ENCODE measurements at places on chromosomes 3 and 15.

GRCh38 chr3:60309539-60310268, 941.5 kb downstream of the FHIT start:
- no peak for DNase-seq

- DNase-seq, result no peak
Measured at GRCh38 chr3:145939431-145939830, 221.6 kb downstream of the PLOD2 start.

DNA sequence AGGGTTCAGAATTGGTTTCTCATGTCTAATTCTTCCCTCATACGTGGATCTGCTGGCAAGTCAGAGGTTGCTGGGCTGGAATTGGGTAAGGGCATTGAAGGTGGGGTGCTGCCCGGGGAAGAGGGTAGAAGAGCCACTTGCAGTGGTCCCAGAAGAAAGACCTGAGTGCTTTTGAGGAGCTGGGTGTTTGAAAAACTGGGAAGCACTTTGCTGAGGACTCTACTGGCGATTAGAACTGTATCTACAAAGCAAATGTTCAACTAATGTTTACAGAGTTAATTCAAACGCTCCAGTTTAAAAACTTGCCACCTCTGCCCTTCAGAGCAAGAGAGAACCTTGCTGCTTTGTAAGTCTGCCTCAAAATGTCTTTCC, 21.9 kb downstream of the TRIM71 start:
- no peak for DNase-seq

GRCh38 chr15:100158356-100158755, 183.4 kb downstream of the ADAMTS17 start:
- DNase-seq, result no peak

- no peak for DNase-seq
Measured at GRCh38 chr3:25503898-25504301, 75.8 kb downstream of the RARB start.

DNA sequence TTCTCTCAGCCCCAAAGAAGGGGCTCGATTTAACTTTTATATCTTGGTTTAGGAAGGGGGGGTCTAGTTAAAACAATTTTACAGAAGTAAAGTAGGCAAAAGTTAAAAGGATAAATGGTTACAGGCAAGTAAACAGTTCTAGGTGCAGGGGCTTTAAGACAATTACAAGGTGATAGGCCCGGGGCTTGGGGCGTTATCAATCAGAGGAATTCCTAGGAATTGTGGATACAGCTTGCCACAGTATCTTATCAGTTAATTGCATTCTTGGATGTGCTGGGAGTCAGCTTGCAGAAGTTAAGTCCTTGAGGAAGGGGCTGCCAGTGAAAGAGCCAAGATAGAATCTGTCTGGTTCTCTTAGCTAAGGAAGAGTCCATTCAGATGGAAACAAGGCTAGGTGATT, 52.7 kb downstream of the NSMCE3 start:
- DNase-seq, result no peak

DNA sequence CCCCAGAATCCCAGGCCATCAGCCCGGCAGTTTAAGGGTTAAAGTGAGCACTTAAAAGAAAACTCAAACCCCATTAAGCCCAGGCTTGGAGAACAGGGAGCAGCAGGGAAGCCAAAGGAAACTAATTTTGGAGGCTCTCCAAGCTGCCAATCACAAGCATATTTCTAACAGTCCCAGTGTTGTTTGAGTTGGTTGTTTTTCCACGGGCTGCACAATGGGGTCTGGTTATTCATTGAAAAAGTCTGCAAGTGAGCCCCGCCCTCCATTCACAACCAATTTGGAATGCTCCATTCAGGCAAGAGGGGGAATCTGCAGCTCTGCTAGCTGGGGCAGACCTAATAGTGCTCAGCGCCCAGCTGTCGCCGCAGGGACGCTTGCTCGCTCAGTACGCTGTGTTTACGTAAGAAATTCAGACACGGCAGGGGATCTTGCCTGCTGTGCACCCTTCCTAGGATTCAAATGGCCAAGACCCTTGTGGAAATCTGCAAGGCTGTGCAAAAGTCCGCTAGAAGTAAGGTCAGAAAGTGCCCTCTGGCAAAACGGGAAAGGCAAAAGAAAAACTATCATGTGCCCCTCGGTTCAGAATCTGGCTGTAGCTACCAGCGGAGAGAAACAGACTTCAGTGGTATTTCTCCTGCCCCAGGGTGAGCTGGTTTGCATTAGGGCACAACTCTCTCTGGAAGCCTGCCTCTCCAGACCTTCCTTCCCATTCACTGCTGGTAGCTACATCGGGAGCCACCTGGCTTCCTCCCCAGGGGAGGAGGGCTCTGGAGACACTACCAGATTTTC, 11.0 kb downstream of the ETV5 start:
- DNase-seq, result no peak

- DNase-seq, result no peak
Measured at GRCh38 chr3:167732313-167733065, 2.2 kb downstream of the PDCD10 start.

- no peak for DNase-seq
Measured at GRCh38 chr15:67501836-67502461, 19.0 kb upstream of the C15orf61 start.

GRCh38 chr15:69748131-69748530, 295.5 kb downstream of the RPLP1 start:
- no peak for DNase-seq

DNA sequence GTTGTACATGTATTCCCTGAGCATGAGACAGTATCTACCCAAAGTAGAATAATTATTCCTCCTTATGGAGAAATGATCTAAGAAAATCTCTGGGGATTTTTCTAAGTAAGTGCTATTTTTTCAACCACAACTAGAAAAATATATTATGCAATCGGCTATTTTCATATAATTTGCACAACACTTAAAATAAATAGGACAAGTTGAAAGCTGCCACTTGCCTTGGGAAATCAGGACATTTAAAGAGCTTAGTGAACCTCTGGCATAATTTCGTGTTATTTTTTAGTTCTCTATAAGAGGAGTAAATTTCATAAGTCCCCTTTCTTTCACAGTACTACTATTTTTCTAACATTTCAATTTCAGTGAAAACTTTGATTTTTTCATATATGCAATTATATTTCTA, 672.1 kb downstream of the OTOL1 start:
- DNase-seq, result no peak

- no peak for DNase-seq
Measured at GRCh38 chr3:125186800-125187598, 25.5 kb downstream of the SLC12A8 start.

GRCh38 chr3:100798012-100798411, 88.7 kb downstream of the TFG start:
- DNase-seq, result no peak

- no peak for DNase-seq
Measured at GRCh38 chr3:46442576-46443530, 21.9 kb downstream of the LTF start.

- no peak for DNase-seq
Measured at GRCh38 chr15:42092398-42093318, 1.7 kb downstream of the PLA2G4D start.

GRCh38 chr3:114758831-114759699, 388.0 kb downstream of the ZBTB20 start:
- DNase-seq, result no peak

DNA sequence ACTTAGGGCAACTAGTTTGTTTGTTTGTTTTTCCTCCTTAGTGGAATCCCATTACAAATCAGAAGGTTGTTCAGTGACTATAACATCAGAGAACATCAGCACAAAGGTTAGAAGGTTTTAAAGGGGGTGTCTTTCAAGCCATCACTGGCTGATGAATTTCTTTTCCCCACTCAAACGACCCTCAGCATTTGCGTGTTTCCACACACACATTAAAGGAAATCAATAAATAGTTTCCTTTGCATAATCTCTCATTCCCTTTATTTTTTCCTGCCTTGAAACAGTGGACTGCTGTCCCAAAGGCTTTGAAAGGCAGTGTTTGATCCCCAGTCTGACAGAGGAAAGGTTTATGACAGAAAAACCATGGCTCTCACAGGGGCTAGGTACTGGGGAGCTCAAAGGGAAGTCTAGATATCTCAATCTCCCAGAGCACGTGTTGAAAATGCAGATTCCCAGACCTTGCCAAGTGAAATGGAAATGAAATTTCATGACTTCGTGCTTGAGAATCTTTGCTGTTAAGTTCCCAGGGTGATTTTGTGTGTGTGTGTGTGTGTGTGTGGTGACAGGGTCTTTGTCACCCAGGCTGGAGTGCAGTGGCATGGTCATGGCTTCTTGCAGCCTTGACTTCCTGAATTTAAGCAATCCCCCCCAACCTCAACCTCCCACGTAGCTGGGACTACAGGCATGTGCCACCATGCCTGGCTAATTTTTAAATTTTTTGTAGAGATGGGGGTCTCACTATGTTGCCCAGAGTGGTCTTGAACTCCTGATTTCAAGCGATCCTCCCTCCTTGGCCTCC, 2.2 kb upstream of the INTS14 start:
- no peak for DNase-seq

GRCh38 chr15:57144448-57144847, 226.0 kb downstream of the TCF12 start:
- no peak for DNase-seq

DNA sequence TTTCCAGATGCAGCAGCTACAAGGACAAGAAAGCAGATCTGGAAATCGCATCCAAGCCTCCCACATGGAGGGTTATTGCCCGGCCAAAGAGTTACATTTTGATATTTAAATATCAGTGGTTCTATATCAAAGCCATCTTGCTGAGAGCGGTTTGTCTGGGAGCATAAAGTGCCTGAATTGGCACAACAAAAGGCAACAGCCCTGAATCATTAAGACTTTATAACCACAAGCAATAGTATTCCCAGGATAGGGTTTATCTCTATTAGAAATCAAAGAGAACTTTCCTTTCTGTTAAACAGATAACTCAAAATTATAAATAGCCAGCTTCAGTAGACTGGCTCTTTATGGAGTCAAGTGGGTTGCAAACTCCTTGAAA, 564.7 kb downstream of the ROBO1 start:
- no peak for DNase-seq

GRCh38 chr15:66108483-66109265, 144.9 kb downstream of the MEGF11 start:
- no peak for DNase-seq

DNA sequence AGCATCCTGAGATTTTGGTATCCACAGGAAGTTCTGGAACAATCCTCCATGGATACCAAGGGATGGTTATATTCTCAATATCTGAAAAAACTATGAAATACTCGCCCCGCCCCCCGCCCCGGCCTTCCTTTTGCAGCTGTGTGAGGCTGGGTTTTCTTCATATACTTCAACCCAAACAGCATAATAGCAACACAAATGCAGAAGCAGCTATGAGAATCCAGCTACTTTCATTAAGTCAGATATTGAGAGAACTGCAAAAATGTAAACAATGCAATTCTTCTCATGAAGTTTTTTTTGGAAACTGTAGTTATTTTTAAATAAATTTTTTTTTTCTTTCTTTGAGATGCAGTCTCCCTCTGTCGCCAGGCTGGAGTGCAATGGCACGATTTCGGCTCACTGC, 10.9 kb upstream of the IDH2 start:
- DNase-seq, result no peak

- DNase-seq, result no peak
Measured at GRCh38 chr3:153095441-153095840, 66.6 kb upstream of the RAP2B start.

DNA sequence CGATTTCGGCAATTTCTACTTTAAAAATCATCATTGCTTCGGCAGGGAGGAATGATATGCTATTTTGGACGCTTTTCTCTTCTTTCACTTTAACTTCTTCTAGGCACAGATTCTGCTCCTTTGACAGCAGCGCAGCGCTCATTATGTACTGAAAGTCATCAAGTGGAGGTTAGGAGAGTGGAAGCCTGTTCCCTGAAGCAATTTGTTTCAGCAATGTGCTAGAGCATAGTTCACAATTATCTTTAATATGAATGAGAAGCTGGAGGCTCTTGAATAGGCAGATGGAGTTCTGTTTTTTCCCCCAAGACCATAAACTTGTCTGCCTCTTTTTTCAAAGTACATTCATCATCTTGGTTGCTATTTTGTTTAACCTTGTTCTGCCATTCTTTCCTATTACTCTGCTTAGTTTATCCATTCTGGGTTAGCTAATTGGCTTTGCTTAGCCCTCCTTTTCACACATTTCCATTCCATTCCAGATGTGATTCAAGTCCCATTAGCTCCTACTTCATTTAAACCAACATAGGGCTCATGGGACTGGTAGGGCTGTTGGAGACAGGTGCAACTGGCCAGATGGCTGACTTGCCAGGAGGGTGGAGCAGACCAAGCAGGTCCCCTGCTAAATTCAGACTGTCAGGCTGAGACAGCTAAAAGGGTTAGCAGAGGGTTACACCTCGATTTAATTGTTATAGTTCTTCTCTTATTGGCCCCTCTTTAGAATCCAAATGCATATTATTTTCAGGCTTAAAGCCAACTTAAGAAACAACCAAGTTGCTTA, 534.7 kb upstream of the CBLB start:
- DNase-seq, result no peak

- no peak for DNase-seq
Measured at GRCh38 chr3:121630355-121630754, 30.3 kb downstream of the HCLS1 start.

- no peak for DNase-seq
Measured at GRCh38 chr3:99762901-99763300, 54.8 kb upstream of the CMSS1 start.

- DNase-seq, result no peak
Measured at GRCh38 chr3:128884992-128885391, 5.6 kb downstream of the ACAD9 start.

- no peak for DNase-seq
Measured at GRCh38 chr3:77372634-77373346, 332.9 kb downstream of the ROBO2 start.

DNA sequence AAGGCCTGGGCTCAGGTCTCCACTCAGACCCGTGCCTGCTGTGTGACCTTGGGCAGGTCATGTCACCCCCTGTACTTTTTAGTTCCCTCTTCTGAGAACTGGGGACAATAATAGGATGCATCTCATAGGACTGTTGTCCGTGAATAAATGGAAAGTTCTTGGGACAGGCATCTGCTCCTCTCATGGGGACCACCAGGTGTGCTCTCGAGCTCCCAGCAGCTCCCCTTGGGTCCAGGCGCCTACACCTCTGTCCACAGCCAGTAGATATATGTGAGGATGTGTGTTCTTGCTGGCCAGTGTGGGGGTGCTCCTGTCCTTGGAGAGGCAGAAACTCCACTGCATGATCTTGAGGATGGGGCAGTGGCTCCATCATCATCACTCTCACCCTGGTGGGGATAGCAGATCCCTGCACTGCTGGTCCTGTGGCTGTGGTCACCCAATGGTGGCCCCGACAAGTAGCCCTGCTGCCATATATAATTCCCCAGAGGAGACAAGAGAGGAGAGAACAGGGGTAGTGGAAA, 257.6 kb upstream of the TLE3 start:
- DNase-seq, result peak; percentile 20

Data from activated T-cell treated with anti-CD3 and anti-CD28 coated beads, Interleukin-2, amount 50 U/mL, for 24 hours (primary cell).